WTC11 (cell line): ENCODE measurements at places on chromosomes 5 and 9. TPM values are rescaled to one million over a fixed set of nuclear protein-coding genes. Genes with fewer than 3 reads are reported as not detected.
A peak's percentile ranks its signal among the peaks of the same experiment; 100 is the strongest.

- no peak overlapping the region for H3K27ac ChIP-seq
- H3K4me1 ChIP-seq = peaks cover 61% of the 10 kb centered on the region
- no peak for DNase-seq
- 0 out of 2 replicates have a peak, but pooled peaks cover 2% of the 10 kb centered on the region for H3K36me3 ChIP-seq
- peaks cover 100% of the 10 kb centered on the region for H3K27me3 ChIP-seq
Measured at GRCh38 chr5:159096924-159097783, 2.6 kb downstream of the EBF1 start.

DNA sequence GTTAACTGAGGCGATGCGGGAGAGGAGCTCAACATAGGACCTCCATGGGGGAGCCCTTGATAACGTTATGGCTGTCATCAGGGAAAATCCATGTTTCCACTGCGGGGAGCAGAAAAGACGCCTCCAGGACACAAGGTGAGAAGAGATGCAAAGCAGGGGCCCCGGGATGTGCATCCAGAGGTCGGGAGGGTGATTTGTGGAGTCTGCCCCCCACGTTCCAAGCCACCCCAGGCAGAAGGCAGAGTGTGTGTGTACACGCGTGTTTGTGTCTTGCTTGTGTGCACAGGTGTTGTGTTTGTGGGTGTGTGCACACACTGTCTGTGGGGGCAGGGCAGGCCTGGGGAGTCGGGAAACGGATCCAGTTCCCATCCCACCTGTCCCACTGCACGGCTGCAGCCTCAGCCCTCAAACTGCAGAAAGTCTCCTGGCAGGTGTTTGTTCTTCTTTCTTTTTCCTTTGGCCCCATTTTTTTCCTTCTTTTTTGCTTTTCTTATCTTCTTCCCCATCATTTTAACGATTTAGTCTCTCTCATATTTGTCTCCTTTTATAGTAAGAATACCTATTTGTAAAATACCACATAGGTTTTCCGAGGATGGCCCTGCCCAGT, 17.4 kb upstream of the PLEKHG4B start:
- H3K4me1 ChIP-seq = peaks cover 19% of the 10 kb centered on the region
- H3K36me3 ChIP-seq = no peaks in the 10 kb centered on the region
- H3K27ac ChIP-seq = no peak overlapping the region
- no peak for DNase-seq
- H3K4me3 ChIP-seq = no peak overlapping the region
- no peaks in the 10 kb centered on the region for H3K27me3 ChIP-seq

DNA sequence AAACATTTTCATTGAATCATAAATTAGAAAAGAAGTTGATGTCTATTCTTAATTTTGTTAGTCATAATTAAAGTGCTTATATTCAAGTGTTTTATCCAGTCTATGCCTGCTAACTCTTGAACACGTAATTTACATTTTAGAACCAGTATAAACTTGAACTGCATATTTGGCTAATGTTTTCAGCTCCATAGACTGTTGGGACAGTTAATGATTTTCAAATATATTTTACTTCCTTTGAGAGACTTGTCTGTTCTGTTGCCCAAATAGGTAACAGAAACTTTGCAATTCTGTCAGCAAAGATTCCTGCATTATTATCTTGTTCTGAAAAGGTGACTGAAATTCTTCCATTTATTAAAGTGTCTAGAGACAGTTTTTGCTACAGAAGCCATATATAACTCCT, 7.8 kb downstream of the ITGA2 start:
- no peak for DNase-seq
- H3K4me1 ChIP-seq = no peaks in the 10 kb centered on the region
- no peak overlapping the region for H3K4me3 ChIP-seq
- no peaks in the 10 kb centered on the region for H3K27me3 ChIP-seq
- H3K36me3 ChIP-seq = no peaks in the 10 kb centered on the region

DNA sequence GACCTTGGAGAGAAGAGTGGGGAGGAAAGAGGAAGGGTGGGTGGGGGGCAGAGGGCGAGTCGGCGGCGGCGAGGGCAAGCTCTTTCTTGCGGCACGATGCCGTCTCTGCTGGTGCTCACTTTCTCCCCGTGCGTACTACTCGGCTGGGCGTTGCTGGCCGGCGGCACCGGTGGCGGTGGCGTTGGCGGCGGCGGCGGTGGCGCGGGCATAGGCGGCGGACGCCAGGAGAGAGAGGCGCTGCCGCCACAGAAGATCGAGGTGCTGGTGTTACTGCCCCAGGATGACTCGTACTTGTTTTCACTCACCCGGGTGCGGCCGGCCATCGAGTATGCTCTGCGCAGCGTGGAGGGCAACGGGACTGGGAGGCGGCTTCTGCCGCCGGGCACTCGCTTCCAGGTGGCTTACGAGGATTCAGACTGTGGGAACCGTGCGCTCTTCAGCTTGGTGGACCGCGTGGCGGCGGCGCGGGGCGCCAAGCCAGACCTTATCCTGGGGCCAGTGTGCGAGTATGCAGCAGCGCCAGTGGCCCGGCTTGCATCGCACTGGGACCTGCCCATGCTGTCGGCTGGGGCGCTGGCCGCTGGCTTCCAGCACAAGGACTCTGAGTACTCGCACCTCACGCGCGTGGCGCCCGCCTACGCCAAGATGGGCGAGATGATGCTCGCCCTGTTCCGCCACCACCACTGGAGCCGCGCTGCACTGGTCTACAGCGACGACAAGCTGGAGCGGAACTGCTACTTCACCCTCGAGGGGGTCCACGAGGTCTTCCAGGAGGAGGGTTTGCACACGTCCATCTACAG, 760 bp downstream of the NPR3 start:
- peak; percentile 41 for DNase-seq
- no peak overlapping the region for H3K27ac ChIP-seq
- H3K36me3 ChIP-seq = no peaks in the 10 kb centered on the region
- peaks cover 44% of the 10 kb centered on the region for H3K4me1 ChIP-seq
- peak overlapping the region; percentile 65 for H3K4me3 ChIP-seq

GRCh38 chr9:16085167-16085726, 532.4 kb downstream of the CCDC171 start:
- no peak for DNase-seq
- no peaks in the 10 kb centered on the region for H3K4me1 ChIP-seq
- H3K4me3 ChIP-seq = no peak overlapping the region
- no peak overlapping the region for H3K27ac ChIP-seq
- no peaks in the 10 kb centered on the region for H3K27me3 ChIP-seq

DNA sequence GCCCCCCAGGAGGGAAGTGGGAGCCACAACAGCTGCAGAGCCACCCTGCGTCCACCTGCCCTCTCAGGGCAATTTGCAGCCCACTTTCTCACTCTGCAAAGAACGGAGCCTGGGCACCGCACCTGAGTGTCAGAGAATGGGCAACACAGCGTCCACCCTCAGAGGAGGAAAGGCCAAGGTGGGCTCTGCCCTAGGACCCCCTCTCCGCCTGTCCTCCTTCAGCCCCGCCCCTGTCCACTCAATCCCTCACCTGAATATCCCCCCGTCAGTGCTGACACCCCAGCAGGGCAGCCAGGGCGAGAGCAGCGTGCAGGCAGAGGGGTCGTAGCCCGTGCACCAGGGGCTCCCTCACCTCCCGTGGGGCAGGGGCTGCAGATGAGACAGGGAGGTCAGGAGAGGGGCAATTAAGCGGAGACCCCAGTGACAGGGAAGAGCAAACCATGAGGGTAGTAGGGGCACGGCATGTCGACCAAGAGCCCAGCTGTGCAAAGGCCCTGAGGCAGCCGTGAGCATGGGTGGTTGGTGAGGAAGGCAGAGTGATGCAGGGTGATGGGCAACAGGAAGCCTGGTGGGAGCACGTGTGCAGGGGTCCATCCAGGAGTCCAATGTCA, 140.3 kb downstream of the OLFM1 start:
- no peaks in the 10 kb centered on the region for H3K27me3 ChIP-seq
- peaks cover 18% of the 10 kb centered on the region for H3K4me1 ChIP-seq
- DNase-seq = peak; percentile 3
- no peaks in the 10 kb centered on the region for H3K36me3 ChIP-seq
- H3K27ac ChIP-seq = peak overlapping the region; percentile 35; the same call in 1 of the 2 replicates
- no peak overlapping the region for H3K4me3 ChIP-seq

The TAF1L gene
- 0.02 to 0.09 TPM in 2 of 3 replicates, not detected in the other for total RNA-seq

The SYK gene
- 5.8 to 7.4 TPM (median 6.2 TPM) in 3 replicates for total RNA-seq

The LRRC70 gene
- 0.37 to 0.44 TPM (median 0.44 TPM) in 3 replicates for total RNA-seq
